ENCODE measurements at places on chromosomes 1 and 21.

DNA sequence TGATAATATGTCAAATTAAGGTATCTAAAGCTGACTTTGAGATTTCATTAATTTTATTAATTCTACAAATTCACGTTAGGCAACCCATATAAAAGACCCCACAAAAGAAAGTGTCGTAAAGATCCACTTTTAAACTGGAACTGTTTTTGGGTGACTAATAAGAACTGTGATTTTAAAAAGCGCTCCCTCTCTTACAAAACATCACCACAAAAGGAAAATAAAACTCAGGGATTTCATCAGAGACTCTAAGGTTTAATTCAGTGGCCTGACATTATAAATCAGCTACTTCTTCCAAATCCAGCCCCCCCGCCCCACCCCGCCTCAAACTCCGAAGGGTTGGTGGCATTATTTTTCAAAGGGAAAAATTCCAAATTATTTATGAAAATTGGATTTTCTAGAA, 2.7 kb downstream of the COL24A1 start:
- DNase-seq: no peak

DNA sequence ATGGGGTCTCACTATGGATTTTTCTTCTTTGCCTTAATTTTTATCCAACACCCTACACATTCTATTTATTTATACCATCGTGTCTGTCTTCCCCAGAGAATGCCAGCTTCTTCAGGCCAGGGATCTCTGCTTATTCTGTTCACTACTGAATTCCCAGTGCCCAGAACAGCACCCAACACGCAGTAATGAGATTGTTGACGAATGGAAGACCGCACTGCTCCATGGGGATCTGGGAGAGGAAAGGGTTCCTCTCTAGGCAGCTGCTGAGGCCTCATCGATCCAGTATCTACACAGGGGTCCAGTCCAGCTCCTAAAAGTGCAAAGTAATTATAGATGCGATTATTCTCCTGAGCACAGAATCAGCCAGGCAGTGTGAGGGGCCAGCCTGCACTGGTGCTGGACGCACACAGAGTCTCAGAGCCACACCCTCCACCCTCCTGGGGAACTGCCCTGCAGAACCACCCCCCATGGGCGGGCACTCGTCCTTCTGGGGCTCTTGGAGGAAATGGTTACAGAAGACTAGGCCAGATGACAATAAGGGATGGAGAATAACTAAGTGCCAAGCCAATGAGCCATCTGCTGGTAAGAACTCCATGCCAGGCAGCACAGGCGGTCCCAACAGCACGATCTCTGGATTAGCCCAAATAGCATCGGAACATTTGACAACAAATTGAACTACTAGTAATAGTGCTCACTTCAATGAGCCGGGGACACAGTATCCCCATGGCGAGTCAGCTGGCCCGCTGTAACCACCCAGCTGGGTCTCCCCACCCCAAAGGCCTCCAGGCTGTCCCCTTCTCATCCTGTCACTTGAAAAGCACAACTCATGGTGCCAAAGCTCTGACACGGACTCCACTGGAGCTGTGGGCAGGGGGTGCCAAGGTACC, 1.7 kb upstream of the PDE9A start:
- DNase-seq: no peak

DNA sequence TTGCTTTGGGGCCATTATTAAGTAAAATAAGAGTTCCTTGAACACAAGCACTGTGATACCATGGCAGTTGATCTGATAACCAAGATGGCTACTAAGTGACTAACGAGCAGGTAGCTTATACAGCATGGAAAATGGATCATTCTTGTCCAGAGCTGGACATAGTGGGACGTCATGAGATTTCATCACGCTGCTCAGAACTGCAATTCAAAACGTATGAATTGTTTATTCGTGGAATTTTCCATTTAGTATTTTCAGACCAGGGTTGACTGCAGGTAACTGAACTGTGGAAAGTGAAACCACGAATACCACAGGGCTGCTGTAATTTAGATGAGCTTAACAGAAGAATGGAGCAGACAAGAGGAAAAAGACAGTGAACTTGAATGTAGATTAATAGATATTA, 38.9 kb downstream of the CCDC18 start:
- DNase-seq: no peak

DNA sequence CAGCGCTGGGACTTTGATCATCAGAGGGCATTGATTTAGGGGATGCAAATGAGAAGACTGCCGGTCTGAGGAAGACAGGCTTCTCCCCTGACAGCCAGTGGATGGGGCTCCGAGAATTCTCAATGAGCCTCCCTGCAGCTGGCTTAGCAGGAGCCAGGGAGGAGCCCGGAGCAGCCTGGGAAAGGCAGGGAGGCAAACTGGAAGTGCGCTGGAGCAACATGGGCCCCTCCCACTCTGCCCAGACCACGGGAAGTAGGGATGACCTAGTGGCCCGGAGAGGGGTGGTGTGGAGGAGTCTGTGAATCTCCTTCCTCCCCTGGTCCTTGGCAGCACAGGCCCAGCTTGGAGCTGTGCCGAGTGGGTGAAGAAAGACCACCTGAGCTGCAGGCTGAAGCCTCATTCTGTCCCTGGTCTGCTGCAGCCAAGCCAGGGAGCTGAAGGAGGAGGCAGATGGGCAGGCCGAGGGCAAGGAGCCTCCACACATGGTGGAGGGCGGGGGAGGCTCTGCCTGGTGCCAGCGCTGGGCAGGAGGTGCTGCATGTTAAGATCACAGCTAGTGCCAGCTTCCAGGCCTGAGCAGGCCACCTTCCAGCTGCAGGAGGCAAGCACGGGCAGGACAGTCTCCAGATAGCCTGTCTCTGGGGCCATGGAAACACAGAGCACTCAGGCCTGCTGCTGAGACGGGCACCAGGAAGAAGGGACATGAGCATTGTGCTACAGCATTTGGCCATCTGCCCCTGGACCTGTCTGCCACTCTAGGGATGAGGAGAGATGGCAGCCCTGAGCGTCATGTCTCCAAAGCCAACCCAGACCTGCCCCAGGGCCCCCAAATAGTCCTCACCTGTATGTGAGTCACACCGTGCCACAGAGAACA, 12.2 kb upstream of the CLSTN1 start:
- peak; percentile 83 for DNase-seq

- DNase-seq: peak; percentile 41
Observed at GRCh38 chr1:246724731-246725095, 504 bp downstream of the SCCPDH start.

- peak; percentile 69 for DNase-seq
Observed at GRCh38 chr1:226650236-226650841, 88.7 kb downstream of the ITPKB start.

GRCh38 chr1:79264285-79264684, 257.8 kb upstream of the ADGRL4 start:
- DNase-seq: no peak

GRCh38 chr1:44262414-44262813, 49.1 kb downstream of the DMAP1 start:
- no peak for DNase-seq
